ENCODE measurements at places on chromosomes 12 and 14. TPM values are rescaled to one million over a fixed set of nuclear protein-coding genes. Genes with fewer than 3 reads are reported as not detected.

Gene PPTC7
- total RNA-seq = 5.3 TPM

Gene MDGA2
- not detected for total RNA-seq

Gene ITPK1
- 29.9 TPM for total RNA-seq

Gene AHNAK2
- 65.5 TPM for total RNA-seq

Gene IFT81
- 4.0 TPM for total RNA-seq

Gene GPR65
- under 0.01 TPM for total RNA-seq

Gene STRAP
- total RNA-seq = 120 TPM

Gene TMEM229B
- total RNA-seq = 6.9 TPM

Gene SMOC1
- 0.27 TPM for total RNA-seq

Gene MSRB3
- total RNA-seq = 30.1 TPM

Gene NTN4
- total RNA-seq = 229 TPM

Gene SLC10A1
- not detected for total RNA-seq

Gene IFI27L1
- total RNA-seq = 12.1 TPM

Gene CLEC9A
- not detected for total RNA-seq

Gene CISTR
- total RNA-seq = not detected

Gene LARP4
- 33.6 TPM for total RNA-seq

Gene GZMH
- total RNA-seq = not detected

Gene TAS2R31
- total RNA-seq = 0.15 TPM

Gene SSPN
- 0.94 TPM for total RNA-seq

Gene KRT6C
- total RNA-seq = not detected

Gene TEAD4
- total RNA-seq = 78.2 TPM

Gene C12orf54
- not detected for total RNA-seq

Gene SERPINA9
- total RNA-seq = not detected

Gene ITGB7
- total RNA-seq = 0.80 TPM

Gene ATP2B1
- total RNA-seq = 16.6 TPM

Gene GDF3
- total RNA-seq = 0.74 TPM

Gene NAV3
- total RNA-seq = 15.5 TPM

Gene DIP2B
- total RNA-seq = 22.5 TPM

Gene FOXN4
- not detected for total RNA-seq

Gene PPP1R1A
- not detected for total RNA-seq

Gene FAM186B
- not detected for total RNA-seq

Gene OTUB2
- 2.6 TPM for total RNA-seq

Gene BDKRB2
- 1.9 TPM for total RNA-seq

Gene MLXIP
- total RNA-seq = 17.4 TPM

Gene ANGEL1
- 13.5 TPM for total RNA-seq

Gene FAR2
- total RNA-seq = 38.8 TPM

Gene TRIAP1
- 81.4 TPM for total RNA-seq

Gene ACVRL1
- total RNA-seq = 392 TPM

Gene VSX2
- total RNA-seq = not detected

Gene RASSF9
- 1.1 TPM for total RNA-seq

Gene MNAT1
- total RNA-seq = 43.4 TPM

Gene DHRS4L2
- 24.7 TPM for total RNA-seq

Gene KCNK10
- not detected for total RNA-seq

All from mammary microvascular endothelial cell (primary cell).